Endothelial cell of umbilical vein (primary cell): ENCODE measurements at places on chromosomes 1 and 21. TPM values are rescaled to one million over a fixed set of nuclear protein-coding genes. Genes with fewer than 3 reads are reported as not detected.

- DNase-seq: no peak
Measured at GRCh38 chr21:15825700-15826099, 95.9 kb downstream of the USP25 start.

DNA sequence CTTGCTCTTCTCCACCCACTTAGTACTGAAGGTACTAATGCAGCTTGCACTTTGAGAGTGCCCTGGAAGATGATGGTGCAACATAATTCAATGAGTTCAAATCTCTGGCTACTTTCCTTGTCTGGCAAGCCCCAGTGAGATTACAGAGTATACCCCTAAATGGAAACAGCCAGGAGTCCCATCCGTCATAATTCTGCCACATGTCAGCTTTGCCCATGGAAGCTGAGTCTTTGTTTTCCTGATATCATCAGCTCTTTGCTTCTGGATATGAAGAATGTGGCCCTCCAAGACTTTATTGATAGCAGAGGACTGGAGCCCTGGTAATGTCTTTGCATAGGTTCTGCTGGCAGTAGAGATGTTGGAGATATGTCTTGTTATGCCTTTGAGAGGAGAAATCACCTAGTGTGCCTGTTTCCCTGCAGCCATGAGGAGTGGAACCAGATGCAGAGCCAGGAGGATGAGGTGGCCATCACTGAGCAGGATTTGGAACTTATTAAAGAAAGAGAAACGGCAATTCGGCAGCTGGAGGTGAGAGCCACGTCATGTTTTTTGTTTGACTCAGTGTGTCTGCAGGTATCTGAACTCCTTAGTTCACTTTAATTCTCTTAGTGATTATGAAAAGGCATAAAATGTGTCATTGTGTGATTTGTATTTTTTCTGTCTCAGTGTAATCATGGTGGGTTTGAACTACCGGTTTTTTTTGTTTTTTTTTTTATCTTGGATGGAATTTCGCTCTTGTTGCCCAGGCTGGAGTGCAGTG lies 18.7 kb upstream of the PPP1R8 start:
- DNase-seq: no peak

DNA sequence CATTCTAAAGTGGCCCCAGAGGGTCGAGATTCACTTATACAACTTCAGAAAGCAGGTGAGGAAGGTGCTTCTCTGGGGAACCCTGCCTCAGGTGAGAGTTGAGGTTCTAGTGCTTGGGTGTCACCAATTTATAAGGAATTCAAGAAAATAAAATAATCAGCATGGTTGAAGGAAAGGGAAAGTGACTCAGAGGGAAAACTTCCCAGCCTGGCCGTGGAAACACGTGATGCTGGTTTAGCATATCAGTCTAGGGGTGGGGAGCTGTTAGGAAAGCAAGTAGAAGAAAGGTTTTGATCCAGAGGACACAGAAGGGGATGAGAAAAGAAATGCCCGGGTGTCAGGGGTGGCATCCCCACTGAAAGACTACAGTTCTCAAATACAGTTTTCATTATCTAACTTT lies 37.7 kb upstream of the TMEM125 start:
- DNase-seq: peak; percentile 90

The CASQ2 gene
- polyA plus RNA-seq: not detected in 2 replicates

The CRYAA gene
- polyA plus RNA-seq: not detected in 2 replicates

The GBP2 gene
- polyA plus RNA-seq: 13.1 TPM in 2 replicates

The LHX8 gene
- polyA plus RNA-seq: not detected in 2 replicates
